Cerebellum (tissue), 4 donors: ENCODE measurements at places on chromosomes 12 and 14.

DNA sequence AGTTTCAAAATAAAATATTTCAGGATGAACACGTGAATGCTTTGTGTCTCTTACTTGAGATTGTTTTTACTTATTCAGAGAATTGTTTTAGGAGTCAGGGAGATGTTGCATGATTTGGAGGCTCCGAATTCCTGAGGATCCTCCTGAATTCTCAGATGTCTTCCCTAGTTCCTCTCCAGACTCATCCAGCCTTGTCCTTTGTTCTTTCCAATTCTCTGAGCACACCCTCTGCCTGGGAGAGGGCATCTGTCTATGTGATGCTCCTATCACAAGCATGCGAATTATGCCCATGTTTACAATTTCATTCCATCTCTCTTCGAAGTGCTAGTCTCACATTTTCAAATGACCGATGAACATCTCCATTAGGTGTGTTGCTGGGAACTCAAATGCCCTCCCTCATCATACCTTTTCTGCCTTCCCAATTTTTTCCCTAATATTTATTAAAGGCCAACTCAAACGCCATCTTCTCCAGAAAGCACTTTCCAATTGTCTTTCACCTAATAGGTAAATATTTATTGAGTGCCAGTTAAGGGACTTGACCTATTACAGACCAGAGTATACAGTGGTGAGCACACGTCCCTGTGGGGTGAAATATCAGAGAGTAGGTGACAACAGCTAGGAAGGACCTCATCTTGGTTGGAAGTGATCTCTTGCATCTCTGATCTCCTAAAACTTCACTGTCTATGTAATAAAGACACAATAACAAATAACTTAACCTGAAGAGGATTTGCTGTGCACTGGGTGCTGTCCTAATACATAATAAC, 64.4 kb downstream of the ARF6 start:
- DNase-seq: no peak

- no peak for DNase-seq
These were observed 11.5 kb upstream of the KANSL2 start for GRCh38 chr12:48693572-48693971.

DNA sequence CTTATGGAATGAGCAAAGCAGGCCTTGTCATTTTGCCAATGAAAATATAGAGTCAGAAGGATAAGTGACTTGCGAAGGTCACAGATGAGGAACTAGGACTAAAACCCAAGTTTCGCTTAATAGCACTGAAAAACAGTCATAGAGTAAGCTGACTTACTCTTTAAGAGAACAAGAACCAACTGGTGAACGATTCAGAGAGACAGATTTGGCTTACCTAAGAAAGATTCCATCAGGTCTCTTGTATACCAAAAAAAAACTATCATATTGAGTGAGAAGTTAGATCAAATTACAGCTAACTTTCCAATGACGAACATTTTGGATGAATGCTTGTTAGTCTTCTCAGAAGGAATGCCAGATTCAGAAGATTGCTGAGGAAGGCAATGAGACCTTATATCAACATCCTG, 74.2 kb downstream of the ZFC3H1 start:
- DNase-seq: no peak

DNA sequence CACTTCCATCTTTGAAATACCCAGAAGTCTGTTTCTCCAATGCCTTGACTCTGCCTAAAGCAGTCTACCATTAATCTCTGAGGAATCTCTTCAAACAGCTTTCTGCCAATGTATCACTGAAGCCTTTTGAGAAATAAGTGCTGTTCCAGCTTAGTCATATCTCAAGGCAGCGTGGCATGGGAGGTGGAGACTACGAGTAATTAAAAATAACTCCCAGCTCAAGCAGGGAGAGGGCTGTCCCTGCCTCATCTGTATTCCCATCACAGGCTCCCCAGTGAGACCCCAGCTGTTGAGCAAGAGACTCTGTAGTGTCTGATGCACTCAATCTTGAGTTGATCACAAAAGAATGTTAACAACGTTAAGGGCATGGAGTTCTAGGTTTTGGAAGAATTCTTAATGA, 700.6 kb downstream of the DIO2 start:
- DNase-seq: no peak

DNA sequence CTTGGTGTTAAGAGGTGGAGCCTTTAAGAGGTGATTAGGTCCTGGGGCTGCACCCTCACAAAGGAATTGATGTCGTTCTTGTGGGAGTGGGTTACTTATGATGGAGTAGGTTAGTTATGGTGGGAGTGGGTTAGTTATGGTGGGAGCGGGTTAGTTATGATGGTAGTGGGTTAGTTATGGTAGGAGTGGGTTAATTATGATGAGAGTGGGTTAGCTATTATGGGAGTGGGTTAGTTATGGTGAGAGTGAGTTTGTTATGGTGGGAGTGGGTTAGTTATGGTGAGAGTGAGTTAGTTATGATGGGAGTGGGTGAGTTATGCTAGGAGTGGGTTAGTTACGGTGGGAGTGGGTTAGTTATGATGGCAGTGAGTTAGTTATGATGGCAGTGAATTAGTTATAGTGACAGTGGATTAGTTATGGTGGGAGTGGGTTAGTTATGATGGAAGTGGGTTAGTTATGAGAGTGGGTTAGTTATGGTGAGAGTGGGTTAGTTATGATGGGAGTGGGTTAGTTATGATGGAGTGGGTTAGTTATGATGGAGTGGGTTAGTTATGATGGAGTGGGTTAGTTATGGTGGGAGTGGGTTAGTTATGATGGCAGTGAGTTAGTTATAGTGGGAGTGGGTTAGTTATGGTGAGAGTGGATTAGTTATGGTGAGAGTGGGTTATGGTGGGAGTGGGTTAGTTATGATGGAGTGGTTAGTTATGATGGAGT, 22.6 kb upstream of the SFSWAP start:
- no peak for DNase-seq

DNA sequence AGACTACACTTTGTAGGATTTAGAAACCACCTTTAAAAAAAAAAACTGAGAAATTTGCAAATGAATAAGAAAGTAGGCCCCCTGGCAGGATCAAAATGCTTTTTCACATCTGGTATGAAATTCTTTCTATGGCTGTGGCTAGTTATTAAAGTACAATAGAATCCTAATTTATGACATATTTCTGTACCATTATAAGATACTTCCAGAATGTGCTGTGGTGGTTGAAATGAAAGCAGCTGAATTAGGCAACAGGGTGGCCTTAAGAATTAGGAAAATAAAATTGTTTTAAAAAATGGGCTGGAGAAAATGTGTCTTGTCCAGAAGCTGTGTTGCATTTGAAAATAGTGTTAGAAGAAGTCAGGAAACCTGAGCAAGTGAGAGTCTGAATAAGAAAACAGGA, 85.9 kb upstream of the PDE3A start:
- no peak for DNase-seq

DNA sequence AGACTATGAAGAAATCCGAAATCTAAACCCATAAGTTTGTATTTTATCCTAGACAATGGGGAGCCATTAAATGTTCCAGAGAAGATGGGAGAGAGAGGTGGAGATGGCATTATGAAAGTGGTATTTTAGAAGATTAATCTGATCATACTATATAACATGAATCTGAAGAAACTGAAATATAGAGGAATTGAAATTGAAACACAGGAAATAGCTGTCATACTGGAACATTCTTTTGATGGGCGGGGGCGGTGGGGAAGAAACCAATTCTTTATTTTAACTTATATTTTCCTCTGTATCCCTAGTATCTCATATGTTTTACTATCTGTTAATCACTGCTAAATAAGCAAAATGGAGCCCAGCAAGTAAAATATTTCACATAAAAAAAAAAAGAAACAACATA, 27.0 kb upstream of the FOXN3 start:
- no peak for DNase-seq

GRCh38 chr12:130458341-130458740, 120.7 kb downstream of the PIWIL1 start:
- no peak for DNase-seq
